ENCODE measurements at places on chromosomes 7 and 10.

GRCh38 chr10:34710391-34710751 lies 104.7 kb downstream of the PARD3 start:
- DNase-seq, result no peak

DNA sequence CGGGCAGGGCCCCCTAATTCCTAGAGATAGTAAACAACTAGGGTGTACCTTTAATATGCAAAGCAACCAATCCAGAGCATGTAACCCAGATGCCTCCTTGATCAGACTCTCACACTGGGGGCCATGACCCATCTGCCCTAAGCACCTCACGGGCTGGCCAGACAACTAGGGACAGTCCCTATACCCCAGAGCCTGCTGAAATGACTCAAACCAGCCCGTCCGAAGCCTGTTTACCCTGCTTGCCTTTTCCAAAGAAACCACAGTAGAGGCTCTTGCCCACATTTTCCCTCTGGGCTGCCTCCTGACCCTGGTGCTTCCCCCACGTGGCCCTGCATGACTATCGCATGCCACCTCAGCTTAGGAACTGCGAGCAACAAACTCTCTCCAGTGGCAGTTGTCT lies 46.2 kb downstream of the RGS10 start:
- DNase-seq, result no peak

- DNase-seq, result no peak
These were observed 58.2 kb downstream of the TMEM106B start for GRCh38 chr7:12269100-12269895.

GRCh38 chr10:5751601-5752253 lies 61.5 kb downstream of the GDI2 start:
- no peak for DNase-seq

DNA sequence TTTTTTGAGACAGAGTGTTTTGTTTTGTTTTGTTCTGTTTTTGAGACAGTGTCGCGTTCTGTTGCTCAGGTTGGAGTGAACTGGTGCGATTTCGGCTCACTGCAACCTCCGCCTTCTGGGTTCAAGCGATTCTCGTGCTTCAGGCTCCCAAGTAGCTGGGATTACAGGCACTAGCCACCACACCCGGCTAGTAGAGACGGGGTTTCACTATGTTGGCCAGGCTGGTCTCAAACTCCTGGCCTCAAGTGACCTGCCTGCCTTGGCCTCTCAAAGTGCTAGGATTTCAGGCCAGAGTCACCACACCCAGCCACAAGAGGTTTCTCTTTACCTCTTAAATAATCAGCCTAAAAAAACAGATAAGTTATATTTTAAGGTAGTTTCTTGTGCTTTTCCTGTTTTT lies 8.7 kb upstream of the ARHGAP12 start:
- DNase-seq, result no peak

DNA sequence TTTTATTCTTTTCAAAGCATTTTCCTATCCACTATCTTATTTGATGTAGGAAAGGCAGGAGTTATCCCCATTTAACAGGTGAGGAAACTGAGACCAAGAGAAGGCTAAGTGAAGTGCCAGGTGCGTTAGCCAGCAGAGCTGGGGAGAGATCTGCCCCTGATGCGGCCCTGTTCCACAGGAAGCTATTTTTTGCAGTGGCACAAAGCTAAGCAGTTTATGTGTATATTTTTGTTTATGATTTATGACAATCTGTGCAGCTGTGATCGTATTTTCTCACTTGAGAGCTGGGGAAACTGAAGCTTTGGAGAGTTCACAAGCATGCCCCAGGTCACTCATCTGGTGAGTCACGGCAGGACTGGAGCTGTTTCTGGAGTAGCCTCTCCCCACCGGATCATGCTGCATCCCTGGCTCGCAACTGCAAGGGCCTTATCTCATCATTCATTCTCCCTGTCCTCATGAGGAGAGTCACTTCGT lies 38.8 kb downstream of the SLC29A3 start:
- DNase-seq, result no peak

GRCh38 chr7:130371046-130371445 lies 9.2 kb upstream of the CPA1 start:
- DNase-seq, result no peak

DNA sequence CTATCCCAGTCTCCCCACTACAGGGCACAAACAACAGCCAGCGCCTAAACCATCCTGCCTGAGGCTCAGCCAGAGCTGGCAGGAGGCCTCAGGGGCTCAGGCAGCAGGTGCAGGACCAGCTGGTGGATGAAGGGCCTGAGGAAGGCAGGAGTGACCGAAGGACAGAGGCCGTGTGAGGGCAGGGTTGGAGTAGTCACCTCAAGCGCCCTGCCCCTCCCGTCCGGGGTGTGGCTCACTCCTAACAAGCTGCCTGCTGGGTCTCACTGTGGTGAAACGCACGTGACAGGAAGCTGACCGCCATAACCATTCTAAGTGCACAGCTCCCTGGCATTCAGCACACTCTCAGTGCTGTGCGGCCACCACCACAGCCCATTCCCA lies 281.1 kb downstream of the ELFN1 start:
- DNase-seq, result no peak

DNA sequence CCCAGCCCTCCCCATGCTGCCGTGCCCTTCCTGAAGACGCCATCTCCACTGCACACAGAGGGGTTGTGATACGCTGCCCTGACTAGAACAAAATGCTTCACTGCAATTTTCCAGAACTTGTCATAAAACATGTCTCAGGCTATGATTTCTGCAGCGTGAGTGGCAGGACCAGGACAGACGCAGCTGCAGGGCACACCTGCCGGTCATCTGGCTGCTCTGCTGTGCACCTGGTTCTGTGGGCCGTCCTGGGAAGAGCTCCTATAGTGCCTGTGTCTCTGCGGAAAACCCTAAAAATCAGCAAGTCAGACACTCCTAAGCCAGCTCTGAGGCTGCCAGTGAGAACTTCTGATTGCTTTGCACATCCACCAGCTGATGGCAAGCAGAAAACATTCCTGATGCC lies 39.7 kb upstream of the DIP2C start:
- no peak for DNase-seq

DNA sequence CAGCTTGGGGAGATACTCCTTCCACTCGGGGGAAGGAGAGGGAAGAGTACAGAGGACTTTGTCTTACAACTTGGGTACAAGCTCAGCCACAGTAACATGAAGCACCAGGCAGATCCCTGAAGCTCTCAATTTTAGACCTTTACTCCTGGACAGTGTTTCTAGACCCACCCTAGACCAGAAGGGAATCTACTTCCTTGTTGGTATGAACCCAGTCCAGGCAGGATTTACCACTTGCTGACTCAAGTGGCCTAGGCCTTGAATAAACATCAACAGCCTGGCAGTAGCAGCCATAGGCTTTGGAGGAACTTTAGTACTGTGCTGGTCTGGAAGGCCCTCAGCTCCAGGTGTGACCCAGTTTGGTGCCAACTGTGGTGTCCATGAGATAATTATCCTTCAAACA lies 173.1 kb downstream of the ADRA2A start:
- no peak for DNase-seq

DNA sequence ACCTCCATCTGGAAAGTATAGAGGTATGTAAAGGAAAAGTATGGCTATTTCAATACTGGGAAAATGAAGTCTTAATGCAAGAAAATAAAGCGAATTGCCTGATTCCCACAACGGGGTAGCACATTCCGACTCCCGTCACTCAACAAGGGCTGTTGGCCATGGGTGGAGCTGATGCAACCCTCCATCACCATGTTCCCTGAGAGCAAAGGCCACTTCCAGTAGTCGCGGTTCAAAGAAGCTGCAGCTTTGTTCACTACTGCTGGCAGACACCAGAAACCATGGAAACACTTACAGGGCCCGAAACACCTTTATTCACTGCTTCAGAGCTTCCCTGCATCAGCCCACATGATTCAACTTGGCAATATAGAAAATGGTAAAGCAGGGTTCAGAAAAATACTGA lies 44.0 kb downstream of the TMEM26 start:
- DNase-seq, result no peak

GRCh38 chr7:131844369-131844768 lies 287.9 kb upstream of the PODXL start:
- DNase-seq, result no peak

GRCh38 chr10:114665873-114666272 lies 7.8 kb upstream of the ABLIM1 start:
- no peak for DNase-seq

GRCh38 chr7:107659666-107660065 lies 962 bp upstream of the SLC26A4 start:
- DNase-seq, result peak; percentile 17

DNA sequence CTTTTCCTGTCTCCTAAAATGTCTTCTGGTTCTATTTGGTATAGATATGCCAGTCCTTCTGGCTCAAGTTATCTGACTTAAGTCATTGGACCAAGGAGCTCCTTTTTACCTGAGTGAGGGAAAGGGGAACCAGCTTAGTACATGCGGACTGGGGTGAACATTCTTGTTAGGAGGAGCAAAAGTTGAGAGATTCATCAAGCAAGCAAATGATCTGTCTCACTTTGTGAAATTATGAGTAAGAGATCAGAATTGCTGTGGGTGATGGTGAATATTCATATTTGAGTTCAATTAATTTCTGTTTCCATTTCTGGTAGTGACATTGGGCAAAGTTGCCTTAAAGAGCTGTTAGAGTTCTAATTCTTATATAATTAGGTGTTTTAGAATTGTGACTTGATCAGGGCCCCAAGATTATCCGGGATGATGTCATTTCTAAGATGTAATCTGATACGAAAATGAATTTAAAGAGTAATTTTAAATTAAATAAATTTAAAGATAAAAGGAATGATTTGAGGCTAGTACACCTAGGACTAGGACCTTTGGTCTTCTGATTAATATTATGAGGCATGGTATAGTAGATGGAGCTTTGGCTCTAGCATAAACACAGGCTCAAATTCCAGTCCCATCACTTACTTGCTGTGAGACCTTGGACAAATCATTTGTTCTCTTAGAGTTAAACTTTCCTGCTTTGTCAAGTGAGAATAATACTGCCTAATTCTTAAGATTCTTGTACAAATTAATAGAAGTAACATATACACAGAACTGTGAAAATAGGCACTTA lies 60.4 kb upstream of the STRIP2 start:
- DNase-seq, result no peak

- DNase-seq, result no peak
These were observed 124.2 kb upstream of the PCGF5 start for GRCh38 chr10:91096274-91096673.

GRCh38 chr10:126504761-126505112 lies 116.5 kb upstream of the ADAM12 start:
- DNase-seq, result no peak

GRCh38 chr10:1874533-1874932 lies 137.2 kb upstream of the ADARB2 start:
- no peak for DNase-seq

GRCh38 chr7:44652535-44652934 lies 46.1 kb downstream of the OGDH start:
- no peak for DNase-seq

DNA sequence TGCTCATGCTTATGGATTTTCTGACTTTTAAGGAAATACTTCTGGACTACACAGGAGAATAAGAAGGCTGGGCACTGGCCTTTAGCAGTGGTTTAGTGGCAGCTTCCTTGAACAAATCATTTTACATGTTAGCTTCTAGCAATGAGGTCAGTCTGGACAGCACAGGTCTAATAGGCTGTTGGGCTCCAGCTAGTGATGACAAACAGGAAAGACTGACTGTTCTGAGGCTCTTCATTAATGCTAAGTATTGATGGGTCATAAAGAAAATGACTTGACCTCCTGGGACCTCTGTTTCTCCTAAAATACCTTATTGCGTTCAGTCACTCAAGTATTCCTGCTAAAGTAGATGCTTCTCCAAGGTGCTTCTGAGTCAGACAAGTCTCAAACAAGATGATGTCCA lies 4.9 kb upstream of the RHOBTB1 start:
- no peak for DNase-seq

DNA sequence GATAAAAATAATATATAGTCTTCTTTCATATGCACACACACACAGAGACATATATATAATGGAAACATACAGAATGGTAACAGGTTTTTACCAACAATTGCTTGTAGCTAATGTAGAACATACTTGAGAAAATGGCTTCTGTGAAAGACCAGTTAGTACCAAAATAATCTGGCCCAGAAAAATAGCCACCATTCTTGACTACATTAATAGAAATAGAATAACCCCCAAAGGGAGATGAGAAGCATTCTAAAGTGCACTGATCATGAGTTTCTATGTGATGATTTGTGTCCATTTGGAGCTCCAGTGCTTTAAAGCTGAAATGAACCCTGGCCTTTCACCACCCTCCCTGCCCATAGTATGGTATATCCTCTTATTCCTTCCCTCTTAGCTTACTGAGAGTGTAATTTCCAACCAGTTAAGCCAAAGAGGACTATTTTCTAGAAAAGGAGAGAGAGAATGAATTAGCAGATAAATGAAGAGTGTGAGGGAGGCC lies 22.9 kb upstream of the IFIT2 start:
- DNase-seq, result no peak

GRCh38 chr7:46444256-46444655 lies 523.2 kb upstream of the IGFBP3 start:
- DNase-seq, result no peak

GRCh38 chr10:15393139-15393825 lies 22.2 kb upstream of the FAM171A1 start:
- no peak for DNase-seq

- no peak for DNase-seq
These were observed 16.7 kb downstream of the FAM107B start for GRCh38 chr10:14757986-14758385.

All from BJ (cell line).